ENCODE measurements at places on chromosomes 11 and 22. TPM values are rescaled to one million over a fixed set of nuclear protein-coding genes. Genes with fewer than 3 reads are reported as not detected.

Gene MS4A7
- total RNA-seq, result not detected

Gene PARVB
- 140 TPM for total RNA-seq

Gene CABP4
- total RNA-seq, result 0.33 TPM

Gene CREB3L1
- total RNA-seq, result 1.9 TPM

- no peak for DNase-seq
Measured at GRCh38 chr22:44882226-44882905, 127.4 kb downstream of the PHF21B start.

GRCh38 chr11:16969010-16969999, 44.9 kb downstream of the PLEKHA7 start:
- no peak for DNase-seq

DNA sequence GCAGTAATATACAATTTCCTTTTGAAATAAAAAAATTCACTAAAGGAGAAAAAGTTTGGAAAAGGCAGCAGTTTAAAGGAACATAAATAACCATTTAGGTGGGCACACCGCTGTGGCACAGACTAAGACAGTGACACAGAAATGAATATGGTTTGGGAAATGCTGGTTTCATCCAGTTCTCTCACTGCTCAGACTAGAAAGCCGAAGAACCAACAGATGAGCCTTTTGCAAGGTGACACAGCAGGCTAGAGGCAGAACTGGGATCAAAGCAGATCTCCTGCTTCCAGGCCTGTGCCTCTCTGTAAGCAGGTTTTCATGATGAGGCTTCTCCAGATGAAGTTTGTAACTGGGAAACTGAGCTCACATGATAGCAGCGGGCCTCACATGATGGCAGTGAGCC, 380.0 kb upstream of the NARS2 start:
- no peak for DNase-seq

- DNase-seq, result no peak
Measured at GRCh38 chr22:20212754-20213699, 55.1 kb downstream of the RTN4R start.

- no peak for DNase-seq
Measured at GRCh38 chr11:77080643-77081210, 14.0 kb downstream of the CAPN5 start.

GRCh38 chr11:68411501-68411991, 49.0 kb upstream of the PPP6R3 start:
- DNase-seq, result no peak

DNA sequence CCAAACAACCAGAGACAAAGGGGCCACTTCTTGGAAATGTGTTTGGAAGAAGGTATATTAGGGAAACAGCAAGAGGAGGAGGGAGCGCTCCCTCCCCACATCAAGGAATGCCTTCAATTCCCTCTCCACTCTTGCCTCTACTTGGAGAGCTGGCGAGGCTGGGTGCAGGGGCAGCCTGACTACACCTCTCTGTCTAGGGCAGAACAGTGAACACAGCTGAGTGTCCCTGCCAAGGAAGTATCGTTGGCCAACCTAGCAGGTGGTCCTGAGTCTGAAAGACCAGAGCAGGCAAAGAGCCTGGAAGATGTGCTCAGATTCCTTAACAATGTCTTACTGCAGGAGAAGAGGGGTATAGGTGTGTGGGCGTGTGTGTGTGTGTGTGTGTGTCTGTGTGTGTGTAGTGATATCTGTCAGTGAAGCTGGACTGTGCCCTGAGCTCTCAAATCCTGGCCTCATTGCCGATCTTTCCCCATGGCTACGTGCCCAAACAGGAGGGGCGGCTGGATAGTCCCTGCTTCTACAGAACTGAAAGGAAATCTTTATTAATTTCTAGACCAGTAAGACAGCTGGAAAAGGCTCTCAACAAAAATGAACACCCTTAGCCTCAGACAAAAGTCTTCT, 46.8 kb downstream of the PAMR1 start:
- DNase-seq, result no peak

Measured in pulmonary artery endothelial cell (primary cell).